Thyroid gland (tissue), 4 donors: ENCODE measurements at places on chromosomes 2 and 18.
A peak's percentile ranks its signal among the peaks of the same experiment; 100 is the strongest.

- no peaks in the 10 kb centered on the region for H3K36me3 ChIP-seq
- DNase-seq = no peak
- no peak overlapping the region for H3K27ac ChIP-seq
- H3K27me3 ChIP-seq = no peaks in the 10 kb centered on the region
Measured at GRCh38 chr2:33317369-33318007, 159.0 kb upstream of the RASGRP3 start.

DNA sequence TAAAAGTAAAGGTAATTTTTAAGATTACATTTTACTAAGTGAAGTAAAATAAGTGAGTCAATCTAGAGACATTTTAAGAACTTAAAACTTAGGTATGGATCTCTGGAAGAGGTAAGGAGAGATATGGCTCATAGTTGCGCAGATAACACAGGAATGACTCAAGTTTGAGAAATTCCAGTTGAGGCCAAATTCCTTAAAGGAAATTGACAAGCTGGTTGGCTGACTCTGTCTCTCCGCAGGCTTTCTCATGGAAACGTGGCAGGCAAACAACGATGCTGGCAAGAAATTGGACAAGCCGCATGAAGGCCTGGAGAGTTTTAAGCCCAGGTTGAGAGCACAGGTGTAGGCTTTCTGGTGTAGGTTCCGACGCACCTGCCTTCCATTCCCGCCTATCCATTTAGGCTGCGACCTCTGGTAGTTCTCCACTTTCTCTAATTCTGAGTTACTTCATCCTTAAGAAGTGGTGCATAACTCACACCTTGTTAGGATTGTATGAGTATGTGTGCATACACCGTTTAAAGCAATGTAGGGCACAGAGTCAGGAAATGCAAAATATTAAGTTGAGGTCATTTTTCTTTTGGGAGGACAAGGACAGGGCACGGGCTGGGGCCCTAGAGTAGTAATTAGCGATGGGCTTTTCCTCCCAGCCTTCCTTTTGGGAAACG, 589 bp upstream of the DAW1 start:
- no peaks in the 10 kb centered on the region for H3K36me3 ChIP-seq
- DNase-seq = no peak
- no peak overlapping the region for H3K4me3 ChIP-seq
- H3K27me3 ChIP-seq = no peaks in the 10 kb centered on the region

GRCh38 chr2:81853341-81853740, 1548.8 kb upstream of the LRRTM1 start:
- no peak for DNase-seq
- no peaks in the 10 kb centered on the region for H3K27me3 ChIP-seq
- H3K4me1 ChIP-seq = no peaks in the 10 kb centered on the region
- H3K27ac ChIP-seq = no peak overlapping the region

DNA sequence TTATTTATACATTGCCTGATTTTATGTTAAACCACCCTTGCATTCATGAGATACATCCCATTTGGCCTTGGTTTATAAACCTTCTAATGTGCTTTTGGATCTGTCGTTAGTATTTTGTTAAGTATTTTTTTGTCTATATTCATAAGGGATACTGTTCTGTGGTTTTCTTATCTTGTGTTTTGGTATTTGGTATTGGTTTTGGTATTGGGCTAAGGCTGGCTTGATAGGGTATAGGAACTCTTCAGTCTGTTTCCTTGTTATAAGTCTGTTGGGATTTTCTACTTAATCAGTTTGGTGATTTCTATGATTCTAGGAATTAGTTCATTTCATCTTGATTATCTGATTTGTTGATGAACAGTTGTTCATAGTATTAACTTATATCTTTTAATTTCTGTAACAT, 49.2 kb downstream of the RELCH start:
- no peaks in the 10 kb centered on the region for H3K27me3 ChIP-seq
- H3K27ac ChIP-seq = no peak overlapping the region
- H3K4me1 ChIP-seq = no peaks in the 10 kb centered on the region
- H3K36me3 ChIP-seq = no peaks in the 10 kb centered on the region

GRCh38 chr18:79479761-79480161, 84.0 kb downstream of the NFATC1 start:
- peaks cover under 1% of the 10 kb centered on the region for H3K4me1 ChIP-seq
- no peaks in the 10 kb centered on the region for H3K27me3 ChIP-seq
- DNase-seq = no peak

DNA sequence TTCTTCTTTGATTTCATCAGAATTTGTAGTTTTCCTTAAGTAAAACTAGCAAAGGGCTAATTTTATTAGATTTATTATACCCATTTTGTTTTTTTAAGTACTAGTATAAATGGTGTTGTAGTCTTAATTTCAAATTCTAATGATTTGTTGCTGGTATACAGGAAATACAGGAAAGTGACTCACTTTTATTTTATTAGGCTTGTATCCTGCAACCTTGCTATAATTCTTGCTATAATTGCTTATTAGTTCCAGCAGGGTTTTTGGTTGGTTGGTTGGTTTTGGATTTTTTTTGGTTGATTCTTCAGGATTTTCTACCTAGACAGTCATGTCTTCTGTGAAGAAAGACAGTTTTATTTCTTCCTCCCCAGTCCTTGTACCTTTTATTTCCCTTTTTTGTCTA, 110.6 kb upstream of the IL1R2 start:
- no peaks in the 10 kb centered on the region for H3K27me3 ChIP-seq
- no peak overlapping the region for H3K4me3 ChIP-seq
- H3K27ac ChIP-seq = no peak overlapping the region
- H3K4me1 ChIP-seq = peaks cover 12% of the 10 kb centered on the region
- no peaks in the 10 kb centered on the region for H3K36me3 ChIP-seq
- DNase-seq = no peak

DNA sequence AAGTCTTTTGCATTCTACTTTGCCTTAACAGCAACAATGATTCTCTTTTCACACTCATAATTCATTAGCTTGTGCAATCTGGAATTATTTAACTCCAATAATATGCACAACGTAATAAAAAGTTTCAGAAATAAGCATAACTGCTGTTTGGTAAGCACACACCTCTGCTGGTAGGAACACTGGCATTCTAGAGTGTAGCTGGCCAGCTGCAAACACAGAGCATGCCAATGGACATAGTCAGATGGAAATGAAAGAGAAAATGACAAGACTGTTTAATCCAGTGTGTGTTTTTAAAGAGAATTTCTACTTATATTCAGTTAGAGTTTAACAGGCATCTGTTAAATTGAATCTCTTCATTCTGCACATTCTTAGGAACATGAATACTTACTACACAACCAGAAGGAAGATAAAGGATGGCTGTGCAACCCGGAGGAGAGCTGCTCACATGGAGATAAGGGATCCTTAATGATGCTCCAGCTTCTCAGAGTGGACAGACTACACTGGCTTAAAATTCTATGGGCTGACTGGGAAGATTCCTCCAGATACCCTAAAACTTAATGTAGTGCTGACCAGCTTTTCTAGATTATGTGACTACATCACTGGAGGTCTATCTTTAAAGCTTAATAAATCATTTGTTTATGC, 94.6 kb upstream of the CHAC2 start:
- H3K27me3 ChIP-seq = no peaks in the 10 kb centered on the region
- H3K27ac ChIP-seq = no peak overlapping the region
- no peak overlapping the region for H3K4me3 ChIP-seq
- no peaks in the 10 kb centered on the region for H3K4me1 ChIP-seq

GRCh38 chr18:57269756-57270155, 82.6 kb upstream of the ST8SIA3 start:
- no peaks in the 10 kb centered on the region for H3K4me1 ChIP-seq
- H3K27ac ChIP-seq = no peak overlapping the region
- no peaks in the 10 kb centered on the region for H3K27me3 ChIP-seq
- H3K4me3 ChIP-seq = no peak overlapping the region
- DNase-seq = no peak

- H3K27me3 ChIP-seq = no peaks in the 10 kb centered on the region
- no peak for DNase-seq
- H3K4me1 ChIP-seq = no peaks in the 10 kb centered on the region
- no peak overlapping the region for H3K4me3 ChIP-seq
- no peak overlapping the region for H3K27ac ChIP-seq
Measured at GRCh38 chr2:163490281-163490680, 245.5 kb downstream of the FIGN start.

DNA sequence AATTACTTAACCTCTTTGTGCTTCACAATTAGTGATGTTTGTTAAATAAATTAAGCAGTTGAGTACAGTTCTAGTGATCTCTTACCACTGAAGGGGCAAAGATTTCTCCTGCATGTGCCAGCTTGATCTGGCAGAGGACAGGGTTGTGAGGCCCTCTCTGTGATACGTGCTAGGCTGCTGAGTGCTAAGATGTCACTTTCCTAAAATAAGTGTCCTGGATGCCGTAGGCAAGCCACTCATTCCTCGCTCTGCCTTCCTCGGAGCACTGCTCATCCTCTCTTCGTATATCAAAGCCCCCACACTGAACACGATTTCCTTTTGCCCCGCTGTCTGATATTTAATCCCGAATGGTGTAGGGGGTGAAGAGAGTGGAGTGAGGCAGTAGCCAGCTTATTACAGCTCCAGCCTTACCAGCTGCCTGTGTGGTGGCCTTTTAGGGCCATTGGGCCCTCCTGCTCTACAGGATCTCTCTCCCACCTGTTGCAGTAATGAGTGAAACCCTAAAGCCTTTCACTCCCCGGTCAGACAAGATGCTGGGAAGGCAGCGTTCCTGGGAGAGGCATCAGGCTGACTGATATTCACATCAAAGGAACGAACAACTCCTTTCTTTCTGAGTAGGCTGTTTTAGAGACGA, 40.5 kb downstream of the PTPRM start:
- no peak for DNase-seq
- H3K4me3 ChIP-seq = no peak overlapping the region
- H3K27me3 ChIP-seq = no peaks in the 10 kb centered on the region
- H3K27ac ChIP-seq = no peak overlapping the region
- H3K36me3 ChIP-seq = no peaks in the 10 kb centered on the region

GRCh38 chr2:190468814-190469569, 60.8 kb downstream of the MFSD6 start:
- no peaks in the 10 kb centered on the region for H3K27me3 ChIP-seq
- H3K4me3 ChIP-seq = no peak overlapping the region
- H3K36me3 ChIP-seq = peaks cover 6% of the 10 kb centered on the region

DNA sequence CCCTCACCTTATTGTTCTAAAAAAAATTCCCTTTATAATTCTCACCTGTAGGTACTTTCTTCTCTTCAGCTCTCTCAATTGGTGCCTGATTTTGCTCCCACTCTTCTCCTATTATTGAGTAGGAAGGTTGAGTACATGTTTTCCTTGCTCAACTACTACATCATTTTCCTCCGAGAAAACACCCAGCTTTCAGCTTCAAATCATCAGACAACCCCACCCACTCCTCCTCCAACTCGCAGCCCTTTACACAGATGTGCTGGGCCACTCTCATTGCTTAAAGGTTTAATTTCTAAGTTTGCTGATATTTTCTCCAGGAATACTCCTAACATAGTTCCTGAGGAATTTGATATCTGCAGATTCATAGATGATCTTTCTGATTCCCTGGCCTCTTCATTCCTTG, 734.4 kb upstream of the ZEB2 start:
- no peaks in the 10 kb centered on the region for H3K36me3 ChIP-seq
- DNase-seq = no peak
- H3K27ac ChIP-seq = no peak overlapping the region
- H3K27me3 ChIP-seq = no peaks in the 10 kb centered on the region

- no peak overlapping the region for H3K4me3 ChIP-seq
- H3K27ac ChIP-seq = no peak overlapping the region
- H3K4me1 ChIP-seq = no peaks in the 10 kb centered on the region
- no peak for DNase-seq
Measured at GRCh38 chr2:147636886-147637285, 207.9 kb upstream of the ACVR2A start.

GRCh38 chr2:236896688-236897087, 189.0 kb upstream of the COPS8 start:
- no peaks in the 10 kb centered on the region for H3K36me3 ChIP-seq
- H3K4me3 ChIP-seq = no peak overlapping the region
- no peak for DNase-seq
- H3K27ac ChIP-seq = no peak overlapping the region
- no peaks in the 10 kb centered on the region for H3K27me3 ChIP-seq

- H3K4me1 ChIP-seq = no peaks in the 10 kb centered on the region
- H3K27me3 ChIP-seq = no peaks in the 10 kb centered on the region
- H3K36me3 ChIP-seq = no peaks in the 10 kb centered on the region
- no peak for DNase-seq
- H3K4me3 ChIP-seq = no peak overlapping the region
- no peak overlapping the region for H3K27ac ChIP-seq
Measured at GRCh38 chr2:126436411-126436810, 219.5 kb upstream of the GYPC start.

DNA sequence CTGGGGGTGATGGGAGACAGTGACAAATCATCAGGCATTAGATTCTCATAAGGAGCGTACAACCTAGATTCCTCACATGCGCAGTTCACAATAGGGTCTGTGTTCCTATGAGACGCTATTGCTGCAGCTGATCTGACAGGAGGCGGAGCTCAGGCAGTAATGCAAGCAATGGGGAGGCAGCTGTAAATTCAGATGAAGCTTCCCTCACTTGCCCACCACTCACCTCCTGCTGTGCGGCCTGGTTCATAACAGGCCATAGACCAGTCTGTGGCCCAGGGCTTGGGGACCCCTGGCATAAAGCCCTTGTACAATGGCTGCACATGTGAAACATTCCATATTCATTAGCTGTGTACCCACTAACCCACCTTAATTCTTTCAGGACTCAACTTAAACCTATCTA, 18.0 kb downstream of the NMUR1 start:
- no peak overlapping the region for H3K4me3 ChIP-seq
- peaks cover 9% of the 10 kb centered on the region for H3K4me1 ChIP-seq
- DNase-seq = no peak
- no peak overlapping the region for H3K27ac ChIP-seq
- no peaks in the 10 kb centered on the region for H3K27me3 ChIP-seq
- no peaks in the 10 kb centered on the region for H3K36me3 ChIP-seq

- H3K4me3 ChIP-seq = no peak overlapping the region
- H3K27ac ChIP-seq = no peak overlapping the region
- H3K4me1 ChIP-seq = no peaks in the 10 kb centered on the region
- no peaks in the 10 kb centered on the region for H3K36me3 ChIP-seq
Measured at GRCh38 chr18:8938817-8939216, 163.7 kb upstream of the NDUFV2 start.

- no peaks in the 10 kb centered on the region for H3K4me1 ChIP-seq
- no peak for DNase-seq
- no peaks in the 10 kb centered on the region for H3K36me3 ChIP-seq
- H3K4me3 ChIP-seq = no peak overlapping the region
- no peak overlapping the region for H3K27ac ChIP-seq
- H3K27me3 ChIP-seq = no peaks in the 10 kb centered on the region
Measured at GRCh38 chr2:239936838-239937581, 88.1 kb downstream of the NDUFA10 start.

DNA sequence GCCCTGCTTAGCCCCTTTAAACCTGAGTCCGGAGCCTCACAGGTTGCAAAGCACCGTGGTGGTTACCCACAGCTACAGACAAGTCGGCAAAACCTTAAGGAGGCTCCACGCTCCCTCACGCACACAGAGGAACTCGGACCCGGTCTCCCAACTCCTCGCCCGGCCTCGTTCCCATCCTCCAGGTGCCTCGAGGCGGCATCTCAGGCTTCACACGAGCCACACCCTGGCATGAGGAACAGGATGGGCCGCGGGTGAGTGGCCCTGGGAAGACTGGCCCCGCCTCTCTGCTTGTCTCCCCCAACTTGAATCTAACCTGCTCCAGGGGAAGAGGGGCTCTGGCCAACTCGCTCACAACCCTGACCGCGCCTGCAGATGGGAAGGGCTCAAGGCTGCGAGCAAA, 97.4 kb downstream of the EIPR1 start:
- peaks cover 21% of the 10 kb centered on the region for H3K4me1 ChIP-seq
- H3K4me3 ChIP-seq = no peak overlapping the region
- no peaks in the 10 kb centered on the region for H3K36me3 ChIP-seq
- no peak for DNase-seq
- no peaks in the 10 kb centered on the region for H3K27me3 ChIP-seq
- H3K27ac ChIP-seq = peak overlapping the region; percentile 81

GRCh38 chr2:69960821-69961220, 610 bp downstream of the ASPRV1 start:
- H3K4me1 ChIP-seq = no peaks in the 10 kb centered on the region
- H3K36me3 ChIP-seq = no peaks in the 10 kb centered on the region
- no peaks in the 10 kb centered on the region for H3K27me3 ChIP-seq
- H3K4me3 ChIP-seq = no peak overlapping the region
- no peak overlapping the region for H3K27ac ChIP-seq
